Neural progenitor cell (in vitro differentiated cells): ENCODE measurements at places on chromosomes 5 and 9. TPM values are rescaled to one million over a fixed set of nuclear protein-coding genes. Genes with fewer than 3 reads are reported as not detected.

- no peak for DNase-seq
These were observed 507.0 kb downstream of the MAT2B start for GRCh38 chr5:164012371-164012770.

- no peak for DNase-seq
These were observed 17.5 kb upstream of the COL27A1 start for GRCh38 chr9:114137831-114138230.

DNA sequence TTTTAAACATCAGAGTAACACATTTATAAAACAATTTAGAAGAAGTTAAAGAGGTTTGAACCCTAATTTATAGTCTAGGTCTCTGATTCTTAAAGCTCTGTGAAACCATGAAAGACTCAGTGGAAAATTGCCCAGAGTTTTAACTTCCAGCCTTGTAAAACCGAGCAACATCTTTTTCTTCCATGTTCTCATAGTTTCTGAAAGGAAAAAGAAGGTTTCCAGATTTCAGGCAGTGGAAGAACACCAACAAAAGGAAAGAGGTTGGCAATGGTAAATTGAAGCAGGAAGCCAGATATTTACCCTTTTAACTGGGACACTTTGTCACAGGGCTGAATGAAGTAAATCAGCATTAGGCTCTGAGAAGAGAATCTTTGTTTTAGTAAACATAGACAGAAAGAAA is 1999.3 kb downstream of the MAT2B start:
- DNase-seq, result no peak

- no peak for DNase-seq
These were observed 49.4 kb upstream of the PAPPA start for GRCh38 chr9:116103976-116104820.

- no peak for DNase-seq
These were observed 91.6 kb downstream of the NFIB start for GRCh38 chr9:14222149-14222835.

DNA sequence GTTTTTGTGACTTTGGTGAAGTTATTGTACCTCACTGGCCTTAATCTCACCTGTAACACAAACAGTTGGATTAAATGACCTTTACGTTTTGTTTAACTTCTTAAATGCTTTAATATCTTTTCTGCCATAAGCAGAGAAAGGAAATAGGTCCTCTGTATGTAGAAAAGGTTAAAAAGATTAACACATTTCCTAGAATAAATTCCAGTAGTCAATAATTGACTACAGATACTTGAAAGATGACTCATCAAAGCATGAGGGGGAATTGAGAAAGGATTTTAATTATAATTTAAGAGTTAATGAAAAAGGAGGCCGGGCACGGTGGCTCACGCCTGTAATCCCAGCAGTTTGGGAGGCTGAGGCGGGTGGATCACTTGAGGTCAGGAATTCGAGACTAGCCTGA is 35.8 kb upstream of the CMYA5 start:
- no peak for DNase-seq

- no peak for DNase-seq
These were observed 684 bp upstream of the MED7 start for GRCh38 chr5:157143127-157143971.

DNA sequence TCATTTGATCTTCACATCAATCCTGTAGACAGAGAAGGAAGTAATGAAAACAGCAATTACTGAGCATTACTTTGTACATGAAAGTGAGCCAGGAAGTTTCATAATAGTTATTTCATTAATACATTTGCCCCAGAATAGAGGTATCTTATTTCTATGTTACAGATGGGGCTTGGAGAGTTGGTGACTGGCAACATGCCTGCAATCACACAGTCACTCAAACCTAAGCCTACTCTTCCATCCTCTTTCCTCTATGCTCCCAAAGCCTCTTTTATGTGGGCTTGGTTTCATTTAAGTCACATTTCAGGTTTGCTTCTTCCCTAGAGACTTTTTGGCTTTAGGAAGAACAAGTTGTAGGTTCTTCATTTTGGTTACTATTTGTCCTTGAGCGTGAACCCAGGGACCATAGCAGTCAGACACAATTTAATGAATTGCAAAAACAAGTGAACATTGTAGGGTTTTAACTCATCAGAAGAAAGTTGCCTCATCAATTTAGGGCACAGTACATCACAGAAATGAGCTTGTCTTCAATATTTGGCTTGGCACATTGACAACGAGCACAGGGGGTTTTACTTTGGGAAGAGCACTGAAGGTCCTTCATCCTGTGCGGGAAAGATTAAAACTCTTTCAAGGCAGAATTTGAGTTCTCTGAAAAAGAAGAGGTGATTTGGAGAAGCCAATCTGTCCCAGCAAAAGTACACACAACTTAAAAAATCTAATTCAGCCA is 381.1 kb downstream of the TMEM38B start:
- no peak for DNase-seq

DNA sequence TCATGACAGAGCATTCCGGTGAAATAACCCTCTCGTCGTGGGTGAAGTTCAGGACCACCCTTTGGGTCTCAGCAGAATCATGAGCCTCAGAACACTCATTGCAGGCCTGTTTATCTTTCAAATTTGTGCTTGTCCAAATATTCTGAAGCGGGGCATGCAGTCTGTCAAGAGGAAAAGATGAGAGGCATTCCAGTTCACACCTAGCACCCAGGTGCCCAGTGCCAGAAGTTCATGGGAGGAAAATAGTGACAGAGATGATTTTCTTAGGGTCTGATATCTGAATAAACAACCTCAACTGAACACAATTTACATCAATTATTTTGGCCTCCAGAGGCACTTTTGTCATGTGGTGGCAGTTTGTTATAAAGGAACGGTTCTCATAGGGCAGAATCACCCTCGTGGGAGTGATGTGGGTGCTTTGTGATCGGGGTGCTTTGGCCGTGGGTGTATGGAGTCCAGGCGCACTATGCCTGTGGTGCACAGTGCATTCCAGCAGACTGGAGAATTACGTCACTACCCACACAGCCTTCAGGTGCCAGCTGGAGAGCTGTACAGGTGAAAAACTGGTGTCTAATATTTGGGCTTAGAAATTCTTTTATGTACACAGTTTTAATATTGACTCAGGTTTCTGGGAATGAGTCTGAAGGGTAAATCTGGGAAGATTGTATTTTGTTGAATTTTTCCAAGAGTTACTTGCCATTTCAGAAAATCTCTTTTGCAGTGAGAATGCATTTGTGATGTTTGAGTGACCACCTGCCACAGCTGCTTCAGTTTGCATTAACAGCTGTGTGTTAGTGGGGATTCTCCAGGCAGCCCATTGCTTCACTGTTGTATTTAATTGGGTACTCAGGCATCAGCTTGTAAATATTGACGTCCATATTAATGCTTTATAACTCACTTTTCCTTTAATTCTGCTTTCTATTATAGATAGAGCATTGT is 289.3 kb downstream of the FANCC start:
- DNase-seq, result no peak

GRCh38 chr5:127338501-127338900 is 47.9 kb downstream of the MEGF10 start:
- DNase-seq, result no peak

GRCh38 chr5:81252904-81253303 is 19.8 kb downstream of the CKMT2 start:
- no peak for DNase-seq

GRCh38 chr5:102627315-102627714 is 127.8 kb upstream of the PAM start:
- no peak for DNase-seq

DNA sequence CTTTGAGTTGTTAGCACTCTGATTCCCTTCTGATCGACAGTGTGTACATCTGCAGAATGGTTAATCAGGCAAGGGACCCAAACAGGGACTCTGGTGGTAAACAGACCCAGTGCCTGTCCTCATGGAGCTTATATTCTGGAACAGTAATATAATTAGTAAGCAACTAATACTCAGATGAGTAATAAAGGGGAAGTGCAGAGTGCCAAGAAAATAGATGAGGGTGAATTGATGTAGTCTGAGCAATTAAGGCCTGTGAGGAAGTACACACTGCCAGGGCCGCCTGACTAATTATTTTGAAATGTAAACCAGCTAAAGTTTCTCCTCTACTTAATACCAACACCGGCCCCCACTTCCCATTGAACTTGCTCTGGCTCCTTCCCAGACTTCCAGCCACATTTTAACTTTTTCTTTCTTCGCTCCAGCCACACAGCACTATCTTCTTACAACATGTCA is 4.2 kb downstream of the DHX29 start:
- no peak for DNase-seq

GRCh38 chr5:79695526-79695925 is 5.9 kb downstream of the CMYA5 start:
- no peak for DNase-seq

DNA sequence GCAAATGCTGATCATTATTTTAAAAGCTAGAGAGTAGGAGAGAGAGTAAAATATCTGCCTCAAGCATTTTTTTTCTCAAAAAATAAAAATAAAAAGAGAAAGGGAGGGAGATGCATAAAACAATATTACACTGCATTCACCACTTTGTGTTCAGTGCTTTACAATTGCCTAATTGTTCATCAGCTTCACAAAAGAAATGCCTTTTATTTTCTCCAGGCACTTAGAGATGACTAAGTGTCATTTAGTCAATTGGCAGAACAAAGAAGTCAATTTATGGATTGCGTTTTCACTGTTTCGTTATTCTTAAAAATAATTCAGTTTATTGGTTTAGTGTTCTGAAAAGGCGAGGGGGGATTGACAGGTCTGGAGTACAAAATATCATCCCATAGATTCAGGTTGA is 232.5 kb upstream of the CCNH start:
- DNase-seq, result no peak

- DNase-seq, result no peak
These were observed 14.8 kb upstream of the C5orf46 start for GRCh38 chr5:147921136-147921535.

DNA sequence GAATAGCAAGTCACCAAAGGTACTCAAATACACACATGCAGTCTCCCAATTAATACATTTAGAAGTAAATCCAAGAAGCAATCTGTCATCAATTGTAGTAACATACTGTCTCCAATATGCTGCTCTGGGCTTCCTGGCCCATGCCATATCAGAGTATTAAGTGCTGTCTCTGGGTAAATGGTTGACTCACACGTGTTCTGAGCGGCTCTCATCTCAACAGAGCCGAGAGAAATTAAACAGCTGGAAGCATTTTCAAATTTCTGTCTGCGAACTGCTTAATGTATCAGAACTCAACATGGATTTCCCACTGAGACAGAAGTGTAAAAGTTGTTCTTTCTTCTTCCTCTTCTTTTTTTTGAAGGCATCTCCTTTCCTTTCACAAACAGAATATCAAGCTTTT is 247.3 kb upstream of the TAS2R1 start:
- DNase-seq, result no peak

- peak; percentile 52 for DNase-seq
These were observed 571 bp upstream of the MARCHF11 start for GRCh38 chr5:16179936-16180788.

- DNase-seq, result peak; percentile 41
These were observed 1.1 kb downstream of the CPLX2 start for GRCh38 chr5:175872287-175873087.

DNA sequence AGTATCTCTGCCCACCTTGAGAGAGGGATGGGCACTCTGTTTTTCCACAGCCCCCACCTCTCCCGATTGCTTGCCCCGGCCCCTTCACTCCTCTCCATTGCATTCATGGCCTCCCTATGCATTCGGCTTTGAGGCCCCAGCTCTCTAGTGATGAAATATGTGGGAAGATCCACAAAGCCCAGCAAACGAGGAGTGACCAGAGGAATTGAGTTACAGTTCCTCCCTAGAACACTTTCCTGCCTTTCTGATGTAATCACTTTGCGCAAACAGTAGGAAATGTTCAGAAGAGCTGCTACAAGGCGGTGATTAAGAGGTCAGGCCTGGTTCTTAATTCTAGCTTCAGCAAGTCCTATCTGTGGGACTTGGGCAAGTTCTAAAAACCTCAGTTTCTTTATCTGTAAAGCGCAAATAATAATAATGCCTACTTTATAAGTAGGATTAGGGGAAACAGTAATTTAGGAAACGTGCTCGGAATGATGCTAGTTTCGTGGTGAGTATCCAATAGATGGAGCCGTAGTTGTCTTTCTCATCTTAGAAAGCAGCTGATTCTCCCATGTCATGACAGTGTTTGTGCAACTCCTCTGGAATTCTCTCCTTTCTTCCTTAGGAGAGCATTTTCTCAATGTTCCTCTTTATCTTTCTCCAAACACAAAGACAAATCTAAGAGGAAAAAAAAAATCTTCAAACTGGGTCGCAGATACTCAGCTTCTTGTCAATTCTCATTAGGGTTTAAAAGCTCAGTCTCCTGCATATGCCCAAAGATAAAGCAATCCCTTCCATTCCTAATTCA is 99.5 kb upstream of the MSX2 start:
- DNase-seq, result no peak

GRCh38 chr5:117302949-117303348 is 728.3 kb upstream of the SEMA6A start:
- DNase-seq, result no peak

DNA sequence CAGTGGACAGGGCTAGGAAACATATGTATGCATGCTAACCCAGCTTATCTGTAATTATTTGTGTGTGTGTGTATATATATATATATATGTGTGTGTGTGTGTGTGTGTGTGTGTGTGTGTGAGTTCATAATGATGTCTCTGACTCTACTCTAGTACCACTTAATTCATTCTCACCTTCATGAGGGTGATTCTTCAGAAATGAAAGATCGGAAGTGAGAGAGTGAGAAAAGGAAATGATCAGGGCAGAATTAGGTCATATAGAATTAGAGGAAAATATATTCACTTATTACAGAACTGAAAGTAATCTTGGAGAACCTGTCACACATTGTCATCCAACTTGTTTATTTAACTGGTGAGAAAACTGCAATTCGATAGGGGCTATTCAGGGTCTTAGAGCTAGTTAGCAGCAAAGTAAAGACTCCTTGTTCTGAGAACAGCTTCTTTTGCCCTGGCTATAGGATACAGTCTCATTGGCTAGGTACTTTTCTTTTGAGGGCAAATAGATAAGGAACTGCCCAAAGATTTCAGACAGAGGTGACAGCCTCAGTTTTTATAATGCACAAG is 58.8 kb downstream of the C9orf153 start:
- no peak for DNase-seq

GRCh38 chr5:33997331-33997983 is 10.4 kb downstream of the AMACR start:
- peak; percentile 58 for DNase-seq

DNA sequence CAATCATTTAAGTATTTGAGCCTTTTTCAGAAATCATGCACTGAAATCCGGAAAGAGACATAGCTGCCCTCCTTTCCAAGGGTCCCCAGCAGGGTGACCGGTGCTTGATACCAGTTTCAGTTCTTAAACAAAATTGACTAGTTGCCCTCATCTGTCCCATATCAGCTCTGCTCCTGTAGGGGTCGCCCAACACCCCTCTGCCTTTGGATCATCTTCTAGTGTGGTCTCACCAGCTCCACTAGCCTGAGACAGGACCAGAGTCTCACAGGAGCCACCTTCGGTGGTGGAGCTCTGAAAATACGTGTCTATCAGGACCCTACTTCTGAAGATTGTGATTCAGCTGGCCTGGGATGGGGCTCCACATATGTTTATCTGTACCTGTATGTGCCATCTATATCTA is 428.2 kb downstream of the ENC1 start:
- DNase-seq, result peak; percentile 46

The IFNA21 gene
- not detected in 2 replicates for total RNA-seq

The ORM1 gene
- total RNA-seq, result 1.5 TPM in 1 of 2 replicates, not detected in the other

The FBXL7 gene
- total RNA-seq, result 12.3 and 14.0 TPM in 2 replicates

The TNFSF15 gene
- total RNA-seq, result not detected in 2 replicates

The ELAVL2 gene
- total RNA-seq, result 17.1 and 21.1 TPM in 2 replicates

The ARL15 gene
- total RNA-seq, result 33.0 and 39.1 TPM in 2 replicates

The BAAT gene
- total RNA-seq, result 0.09 and 0.15 TPM in 2 replicates

The PDCD1LG2 gene
- not detected in 2 replicates for total RNA-seq
